ENCODE measurements at places on chromosomes 7 and 10.
A peak's percentile ranks its signal among the peaks of the same experiment; 100 is the strongest.

DNA sequence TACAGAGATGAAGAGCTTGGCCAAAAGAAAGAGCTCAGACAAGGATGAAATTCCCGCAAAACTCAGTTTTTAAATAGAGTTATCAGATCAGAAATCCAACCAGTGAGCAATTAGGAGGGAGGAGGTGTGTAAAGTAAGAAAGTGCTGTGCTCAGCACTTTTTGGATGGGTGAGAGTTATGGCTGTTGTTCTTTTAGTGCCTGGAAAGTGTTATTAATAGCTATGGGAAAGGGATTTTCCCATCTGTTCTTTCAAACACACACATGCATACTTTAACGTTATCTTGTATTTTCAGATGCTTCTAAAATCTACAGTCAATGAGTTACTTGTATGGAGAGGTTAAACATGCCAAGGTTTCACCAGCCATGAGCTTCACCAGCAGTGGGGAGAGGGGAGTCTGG, 107.3 kb upstream of the TMEM72 start:
- no peak for DNase-seq

- no peak for DNase-seq
Observed at GRCh38 chr7:148715027-148715426, 16.3 kb downstream of the CUL1 start.

- no peak for DNase-seq
Observed at GRCh38 chr7:39465055-39465929, 100.9 kb upstream of the YAE1 start.

DNA sequence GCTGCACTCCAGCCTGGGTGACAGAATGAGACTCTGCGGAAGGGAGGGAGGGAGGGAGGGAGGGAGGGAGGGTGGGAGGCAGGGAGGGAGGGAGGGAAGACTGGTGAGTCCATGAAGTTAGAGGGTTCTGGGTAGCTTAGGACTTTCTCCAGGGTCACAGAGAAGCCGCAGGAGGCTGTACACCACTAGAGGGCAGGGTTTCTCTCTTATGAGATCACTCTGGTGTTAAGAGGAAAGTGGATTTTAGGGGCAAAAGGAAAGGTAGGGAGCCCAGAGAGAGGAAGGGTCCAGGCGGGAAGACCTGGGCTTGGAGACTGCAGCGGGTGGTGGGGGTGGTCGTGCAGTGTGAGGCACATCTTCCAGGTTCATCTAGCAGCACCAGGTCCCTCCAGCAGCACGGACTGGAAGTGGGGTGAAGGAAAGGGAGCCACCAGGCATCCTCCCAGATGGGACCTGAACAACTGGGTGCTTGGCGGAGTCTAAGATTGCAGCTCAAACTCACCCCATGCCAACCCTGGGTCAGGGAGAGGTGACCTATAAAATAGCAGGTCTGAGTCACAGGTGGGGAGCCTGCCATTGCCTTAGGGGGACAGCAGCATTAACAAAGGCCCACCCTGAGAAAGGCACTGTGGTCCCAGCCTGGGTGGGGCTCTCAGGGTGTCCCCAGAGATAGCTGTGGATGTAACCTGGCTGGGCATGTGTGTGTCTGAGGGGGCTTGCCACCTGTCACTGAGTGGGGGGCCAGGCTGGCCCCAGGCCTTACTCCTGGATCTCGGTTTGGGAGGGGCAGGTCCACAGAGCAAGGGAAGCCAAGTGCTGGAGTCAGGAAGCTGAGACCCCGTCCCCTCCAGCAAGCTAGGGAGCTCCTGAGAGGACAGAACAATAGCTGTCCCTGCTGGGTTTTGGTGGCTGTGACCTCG, 48.5 kb upstream of the SLC29A3 start:
- no peak for DNase-seq

DNA sequence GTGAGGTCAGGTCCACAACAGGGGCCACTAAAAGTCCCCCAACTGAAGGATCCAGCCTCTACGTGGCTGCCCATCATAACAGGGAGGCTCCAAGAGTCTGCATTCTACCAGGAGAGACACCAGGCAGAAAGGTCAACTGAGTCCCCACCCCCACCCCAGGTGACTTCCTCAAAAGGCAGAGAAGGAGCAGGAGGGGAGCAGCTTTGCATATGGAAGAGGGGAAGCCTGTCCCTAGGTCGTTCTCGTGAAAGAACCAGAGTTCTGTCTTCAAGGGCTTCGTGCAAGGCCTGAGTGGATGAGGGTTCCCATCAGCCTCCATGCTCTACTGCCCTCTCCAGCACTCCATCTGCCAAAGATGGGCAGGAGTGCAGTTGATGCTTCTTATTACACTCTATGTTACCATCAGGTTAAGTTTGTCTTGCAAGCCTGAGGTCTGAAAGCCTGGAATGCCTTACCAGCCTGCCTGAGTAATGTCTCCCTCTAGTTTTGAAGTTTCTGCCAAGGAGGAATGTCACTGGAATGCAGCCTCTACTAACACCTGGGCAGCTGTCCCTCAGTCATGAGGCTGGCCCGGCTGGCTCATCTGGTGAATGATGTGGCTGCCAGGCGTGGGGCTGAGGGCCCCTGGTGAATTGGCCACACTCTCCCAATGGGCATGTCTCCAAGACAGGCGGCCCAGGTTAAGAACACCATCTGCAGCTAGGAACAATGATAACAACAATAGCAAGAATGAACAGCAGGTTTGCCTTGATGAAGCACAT, 54.3 kb upstream of the SMNDC1 start:
- DNase-seq: no peak

DNA sequence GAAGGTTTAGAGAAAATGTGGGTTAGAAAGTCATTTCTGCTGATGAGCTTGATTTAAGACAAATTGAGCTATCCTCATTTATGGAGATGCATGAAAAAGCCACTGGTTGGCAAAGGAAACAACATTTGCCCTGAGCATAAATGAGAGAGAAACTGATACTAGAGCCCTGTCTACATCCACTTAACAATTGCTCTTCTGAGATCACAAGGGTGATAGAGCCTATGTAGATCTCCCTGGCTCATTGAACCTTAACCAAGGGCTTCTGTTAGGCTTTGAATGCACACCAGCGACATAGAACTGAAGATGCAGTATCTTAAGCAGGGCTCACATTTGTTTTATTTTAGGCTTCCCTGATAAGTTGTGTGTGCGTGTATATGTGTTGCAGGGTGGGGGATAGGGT, 35.0 kb downstream of the GPR141 start:
- no peak for DNase-seq

- no peak for DNase-seq
Observed at GRCh38 chr10:132294561-132295318, 13.0 kb downstream of the STK32C start.

- DNase-seq: no peak
Observed at GRCh38 chr10:58921421-58921855, 255.0 kb upstream of the PHYHIPL start.

GRCh38 chr10:91974960-91975359, 51.4 kb downstream of the BTAF1 start:
- no peak for DNase-seq

DNA sequence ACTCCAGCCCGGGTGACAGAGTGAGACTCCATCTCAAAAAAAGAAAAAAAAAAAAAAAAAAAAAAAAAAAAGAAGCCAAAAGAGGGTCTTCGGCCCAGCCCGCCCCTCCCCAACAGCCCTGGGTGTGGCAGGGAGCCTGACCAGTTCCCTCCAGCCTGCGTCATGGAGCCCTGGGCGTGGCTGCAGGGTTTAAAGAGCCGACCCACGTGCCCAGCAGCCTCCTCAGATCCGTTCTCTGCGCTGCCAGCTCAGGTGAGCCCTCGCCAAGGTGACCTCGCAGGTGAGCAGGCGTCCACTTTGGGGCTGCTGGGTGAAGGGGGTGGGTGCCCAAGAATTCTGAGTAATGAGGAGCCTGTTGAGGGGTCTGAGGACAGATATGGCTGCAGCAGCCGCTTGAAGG, at the start of gene FXYD4:
Gene FXYD4, plus strand, starts transcription at position 219 of the 400 bp plus-strand sequence. CDS start 2,111 bp downstream, outside the sequence.
- no peak for DNase-seq

- no peak for DNase-seq
Observed at GRCh38 chr10:60197206-60197605, 192.5 kb downstream of the ANK3 start.

- DNase-seq: no peak
Observed at GRCh38 chr10:126969310-126969709, 64.1 kb downstream of the DOCK1 start.

- DNase-seq: no peak
Observed at GRCh38 chr7:1918881-1919525, 248.9 kb downstream of the ELFN1 start.

DNA sequence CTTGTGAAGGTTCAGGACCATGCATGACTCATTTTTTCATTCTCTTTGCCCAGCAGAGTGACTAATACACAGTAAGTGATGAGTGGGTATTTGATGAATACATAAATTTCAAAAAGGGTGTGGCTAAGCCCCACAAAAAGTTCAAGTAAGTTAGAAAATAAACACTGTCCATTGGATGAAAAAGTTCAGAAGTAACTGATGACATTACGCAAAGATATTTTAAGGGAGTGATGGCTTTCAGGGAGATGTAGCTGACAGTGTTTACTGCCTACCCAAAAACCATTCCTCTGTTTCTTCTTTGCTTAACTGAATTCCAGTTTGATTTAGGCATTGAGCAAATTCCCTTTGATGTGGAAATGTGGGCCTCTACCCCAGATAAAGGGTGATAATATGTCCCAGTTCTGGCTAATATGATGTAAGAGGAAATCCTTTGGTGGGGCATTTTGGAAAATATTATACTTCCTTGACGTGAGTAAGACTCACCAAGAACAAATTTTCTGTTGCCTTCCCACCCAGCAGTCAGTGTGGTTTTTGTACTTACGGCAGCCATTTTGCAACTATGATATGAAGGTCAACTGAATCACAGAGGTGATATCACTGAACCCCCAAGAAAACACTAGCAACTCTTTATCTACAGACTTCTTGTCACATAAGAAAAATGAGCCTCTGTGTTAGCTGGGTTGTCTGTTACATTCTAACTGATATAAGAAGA, 29.0 kb upstream of the EBLN1 start:
- peak; percentile 31 for DNase-seq

DNA sequence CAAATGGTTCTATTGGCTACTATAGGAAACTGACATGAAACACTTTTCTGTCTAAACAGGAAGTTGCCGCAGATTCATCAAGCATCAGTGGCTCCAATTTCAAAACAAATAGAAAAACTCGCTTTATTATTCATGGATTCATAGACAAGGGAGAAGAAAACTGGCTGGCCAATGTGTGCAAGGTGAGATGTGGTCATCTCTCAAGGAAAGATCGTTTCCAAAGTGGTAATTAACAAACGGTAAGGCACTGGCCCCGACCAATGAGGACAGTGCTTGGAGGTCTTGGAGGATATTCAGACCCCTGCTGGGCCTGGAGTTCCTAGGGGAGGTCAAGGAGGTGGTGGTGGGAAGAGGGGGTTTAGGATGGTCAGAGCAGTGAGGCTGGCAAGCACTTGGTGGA, 2.6 kb downstream of the PNLIP start:
- DNase-seq: no peak

DNA sequence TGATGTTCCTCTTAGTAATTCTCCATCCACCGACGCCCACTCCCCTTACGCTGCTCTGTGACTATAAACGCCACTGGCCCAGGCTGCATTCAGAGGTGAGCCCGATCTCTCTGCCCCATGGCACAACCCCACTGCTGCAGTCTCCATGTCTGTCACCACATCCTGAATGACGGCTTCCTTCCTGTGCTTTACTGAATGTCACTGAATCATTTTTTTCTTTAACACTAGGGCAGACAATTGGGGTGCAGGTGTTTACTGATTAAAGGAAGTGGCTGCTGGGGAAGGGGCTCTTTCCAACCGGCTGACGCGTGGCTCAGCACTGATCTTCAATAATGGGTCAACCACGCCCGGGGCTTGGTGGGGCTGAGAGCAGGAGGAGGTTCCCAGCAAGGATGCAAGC, 208.3 kb downstream of the USP6NL start:
- DNase-seq: peak; percentile 13

DNA sequence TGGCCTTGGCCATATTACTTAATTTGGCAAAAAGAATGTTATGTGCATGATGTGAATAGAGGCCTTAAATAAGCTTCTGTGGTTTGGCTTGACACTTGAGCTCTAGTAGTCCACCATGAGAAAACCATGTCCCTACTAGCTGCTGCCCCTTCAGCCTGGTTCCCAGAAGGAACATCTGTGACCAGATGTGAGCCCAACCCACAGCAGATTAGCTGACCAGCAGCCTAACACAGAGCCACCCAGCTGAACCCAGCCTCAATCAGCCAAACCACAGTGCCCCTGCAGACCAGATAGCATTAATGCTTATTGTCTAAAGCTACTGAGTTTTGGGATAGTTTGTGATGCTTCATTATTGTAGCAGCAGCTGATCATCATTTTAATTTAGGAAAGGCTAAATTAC, 16.6 kb downstream of the JAZF1 start:
- DNase-seq: no peak

- DNase-seq: no peak
Observed at GRCh38 chr7:20064974-20065862, 152.0 kb downstream of the MACC1 start.

GRCh38 chr7:16708511-16708910, 45.0 kb upstream of the TSPAN13 start:
- DNase-seq: no peak

DNA sequence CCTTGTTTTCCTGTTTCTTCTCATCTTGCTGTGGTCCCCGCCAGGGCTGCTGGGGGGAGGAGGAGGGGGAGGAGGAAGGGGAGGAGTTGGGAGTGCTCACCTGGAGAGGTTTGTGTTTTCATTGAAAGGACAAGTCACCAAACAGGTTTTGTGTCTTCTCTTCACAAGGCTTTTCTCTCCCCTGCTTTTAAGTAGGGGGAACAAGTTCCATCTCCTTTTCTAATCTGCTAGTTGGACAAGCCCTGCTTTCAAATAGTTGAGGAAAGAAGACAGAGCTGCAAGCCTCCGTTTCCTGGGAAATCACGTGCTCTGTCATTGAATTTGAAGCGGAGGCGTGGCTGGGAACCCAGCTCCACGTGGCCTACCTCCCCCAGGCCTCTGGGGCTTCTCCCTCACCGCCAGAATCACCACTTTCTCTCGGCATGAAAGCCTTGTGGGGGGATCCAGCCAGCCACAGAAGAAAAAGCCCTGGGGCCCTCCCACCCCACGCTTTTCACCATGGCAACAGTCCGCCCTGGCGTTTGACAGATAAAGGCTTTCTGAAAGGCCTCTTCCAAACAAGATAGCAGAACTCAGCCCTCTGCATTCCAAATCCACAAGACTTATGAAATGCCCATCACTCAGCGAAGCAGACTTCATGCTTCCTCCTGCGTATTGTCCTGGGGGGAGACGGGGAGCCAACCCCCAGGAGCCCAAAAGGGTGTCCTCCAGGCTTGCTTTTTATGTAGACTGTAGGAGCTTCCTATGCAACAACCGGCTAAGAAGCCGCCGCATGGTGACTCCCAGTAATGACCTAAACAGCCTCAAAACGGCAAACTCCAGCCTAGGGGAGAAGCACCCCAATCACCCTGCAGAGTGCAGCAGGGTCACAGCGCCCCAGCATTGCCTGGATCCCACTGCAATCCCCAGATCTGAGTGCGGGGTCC, 51.7 kb downstream of the PROSER2 start:
- no peak for DNase-seq
